ENCODE measurements at places on chromosomes 7 and 10. TPM values are rescaled to one million over a fixed set of nuclear protein-coding genes. Genes with fewer than 3 reads are reported as not detected.

The CCDC172 gene
- total RNA-seq = not detected

The PTN gene
- 5.4 TPM for total RNA-seq

The ZNF33B gene
- 31.5 TPM for total RNA-seq

The GPR146 gene
- 40.0 TPM for total RNA-seq

The DPP6 gene
- 1.6 TPM for total RNA-seq

The HIP1 gene
- total RNA-seq = 86.2 TPM

The PNLIP gene
- total RNA-seq = not detected

Measured in upper lobe of right lung (tissue), 1 donor.